ENCODE measurements at places on chromosomes 13 and 19. TPM values are rescaled to one million over a fixed set of nuclear protein-coding genes. Genes with fewer than 3 reads are reported as not detected.

DNA sequence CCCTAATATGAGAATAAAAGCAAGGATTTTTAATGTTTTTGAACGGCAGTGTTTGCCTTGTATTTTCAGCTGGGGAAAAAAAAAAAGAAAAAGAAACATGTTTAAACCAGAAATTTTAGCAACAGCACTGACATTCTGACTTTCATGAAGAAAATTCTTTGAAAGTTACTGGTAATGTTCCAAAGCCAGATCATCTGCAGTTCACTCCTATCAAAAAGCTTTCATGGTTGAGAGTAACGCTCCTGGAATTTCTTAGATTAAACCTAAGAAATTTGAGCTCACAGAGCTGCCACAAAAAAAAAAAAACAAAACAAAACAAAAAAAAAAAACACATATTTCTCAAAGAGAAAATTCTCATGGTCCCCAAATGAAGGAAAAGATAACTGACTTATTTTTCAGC is 1106.7 kb downstream of the EFNB2 start:
- H3K27ac ChIP-seq: no peak overlapping the region
- no peaks in the 10 kb centered on the region for H3K4me1 ChIP-seq
- H3K4me3 ChIP-seq: no peak overlapping the region
- no peaks in the 10 kb centered on the region for H3K36me3 ChIP-seq
- no peak for DNase-seq

DNA sequence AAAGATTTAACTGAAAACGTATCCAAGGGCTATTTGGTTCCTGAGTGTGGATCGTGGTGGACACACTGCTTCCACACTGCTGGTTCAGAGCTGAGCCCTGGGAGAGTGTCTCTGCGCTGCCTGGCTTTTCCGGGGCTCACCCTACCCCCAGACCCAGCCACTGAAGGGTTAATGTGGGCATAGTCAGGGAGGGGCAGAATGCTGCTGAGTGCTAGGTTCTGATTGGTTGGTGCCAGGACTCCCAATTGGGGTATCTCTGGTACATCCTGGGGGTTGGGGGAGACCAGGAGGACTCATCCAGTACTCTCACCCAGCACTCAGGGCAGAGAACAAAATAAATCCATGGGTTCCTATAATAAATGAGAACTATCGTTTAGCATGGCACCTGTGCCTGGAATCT is 142.3 kb downstream of the CACNA1A start:
- no peak overlapping the region for H3K4me3 ChIP-seq
- no peaks in the 10 kb centered on the region for H3K4me1 ChIP-seq
- no peaks in the 10 kb centered on the region for H3K27me3 ChIP-seq
- no peak overlapping the region for H3K27ac ChIP-seq
- DNase-seq: no peak

DNA sequence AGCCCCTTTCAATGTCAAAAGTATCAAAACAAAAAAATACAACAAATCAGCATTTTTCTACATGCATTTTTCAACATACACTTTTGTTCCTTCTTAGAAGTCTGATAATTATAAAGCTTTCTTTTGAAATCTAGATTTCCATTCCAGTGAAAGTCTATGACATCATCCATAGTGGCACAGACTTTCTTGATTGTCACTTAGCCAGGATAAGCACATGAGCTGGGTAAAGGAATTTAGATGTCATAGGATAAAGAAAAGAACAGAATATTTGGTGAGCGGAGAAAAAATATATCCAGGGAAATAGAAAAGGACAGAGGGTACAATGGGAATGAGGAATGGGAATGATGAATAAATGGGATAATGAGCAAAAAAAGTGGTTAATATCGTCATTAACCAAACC is 15.1 kb upstream of the TRPC4 start:
- H3K27ac ChIP-seq: no peak overlapping the region
- H3K27me3 ChIP-seq: no peaks in the 10 kb centered on the region
- no peak overlapping the region for H3K4me3 ChIP-seq
- DNase-seq: no peak
- H3K36me3 ChIP-seq: no peaks in the 10 kb centered on the region

GRCh38 chr13:63948045-63948444 is 2532.4 kb upstream of the PCDH20 start:
- no peaks in the 10 kb centered on the region for H3K27me3 ChIP-seq
- H3K4me3 ChIP-seq: no peak overlapping the region
- no peaks in the 10 kb centered on the region for H3K36me3 ChIP-seq
- H3K27ac ChIP-seq: no peak overlapping the region
- no peak for DNase-seq

DNA sequence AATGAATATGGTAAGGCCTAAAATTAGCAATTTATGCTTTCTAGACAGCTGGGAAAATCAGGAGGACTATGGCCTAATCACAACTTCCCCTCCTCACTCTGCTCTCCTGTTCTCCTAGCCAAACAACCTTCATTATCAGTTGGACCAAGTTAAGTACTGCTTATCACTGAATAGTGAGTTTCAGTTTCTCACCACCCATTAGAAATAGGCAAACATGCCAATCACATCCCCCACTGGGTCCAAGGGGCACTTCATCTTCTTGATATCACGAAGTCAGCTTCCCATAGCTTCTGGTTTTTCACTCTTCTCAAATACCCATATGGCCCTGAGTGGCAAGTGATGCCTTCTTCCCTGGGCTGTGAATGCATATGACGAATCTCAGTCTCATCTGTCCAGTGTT is 689.6 kb downstream of the SLITRK5 start:
- H3K27me3 ChIP-seq: no peaks in the 10 kb centered on the region
- DNase-seq: no peak
- H3K36me3 ChIP-seq: no peaks in the 10 kb centered on the region
- H3K27ac ChIP-seq: no peak overlapping the region

DNA sequence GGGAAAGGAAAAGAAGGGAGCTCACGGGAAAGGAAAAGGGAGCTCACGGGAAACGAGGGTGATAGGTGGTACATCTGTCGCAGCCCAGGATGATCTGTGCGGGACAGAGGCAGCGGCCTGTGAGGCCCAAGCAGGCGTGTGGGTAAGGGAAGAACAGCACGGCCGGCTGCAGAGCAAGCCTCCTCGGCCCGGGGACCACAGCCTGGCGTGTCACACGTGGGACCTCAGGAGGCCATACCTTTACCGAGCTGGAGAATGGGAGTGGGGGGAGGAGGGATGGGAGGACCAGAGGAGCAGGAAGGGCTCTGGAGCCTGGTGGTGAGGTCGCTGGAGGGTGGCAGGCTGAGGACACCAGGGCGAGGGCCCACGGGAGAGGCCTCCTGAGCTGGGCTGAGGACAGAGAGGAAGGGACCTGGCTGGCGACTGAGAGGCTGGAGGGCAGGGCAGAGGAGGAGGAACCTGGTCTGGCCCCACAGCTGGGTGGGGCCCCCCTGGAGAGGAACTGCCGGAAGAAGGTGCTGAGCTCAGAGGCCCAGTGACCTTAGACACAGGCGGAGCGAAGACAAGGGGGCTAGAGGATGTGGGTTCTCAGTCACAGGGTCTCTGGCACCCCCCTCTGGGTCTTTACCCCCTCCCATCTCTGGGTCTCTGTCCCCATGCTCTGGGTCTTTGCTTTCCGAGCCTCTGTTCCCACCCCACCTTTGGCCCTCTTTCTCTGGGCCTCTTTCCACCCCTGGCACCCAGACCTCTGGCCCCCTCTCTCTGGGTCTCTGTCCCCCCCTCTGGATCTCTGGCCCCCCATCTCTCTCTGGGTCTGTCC is 2.9 kb upstream of the FTL start:
- H3K27ac ChIP-seq: peak overlapping the region; percentile 85
- peaks cover 25% of the 10 kb centered on the region for H3K4me1 ChIP-seq
- H3K36me3 ChIP-seq: peaks cover 10% of the 10 kb centered on the region

DNA sequence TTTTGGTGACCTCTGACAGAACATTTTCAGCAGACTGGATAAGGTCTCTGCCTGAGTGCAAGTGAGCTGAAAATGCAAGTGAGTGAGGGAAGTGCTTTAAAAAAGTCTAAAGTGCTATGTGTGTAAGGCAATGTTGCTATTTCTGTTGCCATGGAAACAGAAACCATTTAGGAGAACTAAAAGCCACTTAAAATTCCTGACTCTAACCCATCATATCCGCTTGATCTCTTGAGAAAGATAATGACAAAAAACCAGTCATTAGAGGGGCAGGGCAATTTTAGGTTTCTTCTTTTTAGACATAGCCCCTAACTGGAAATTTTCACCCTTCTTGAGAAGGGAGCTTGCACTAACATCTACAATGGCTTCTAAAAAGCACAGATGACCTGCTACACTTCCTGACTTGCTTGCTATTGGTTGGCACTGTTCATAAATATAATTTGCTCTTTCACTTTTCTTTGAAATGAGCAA is at the start of gene CYSLTR2:
Gene CYSLTR2, plus strand, starts transcription at position 458 of the 468 bp plus-strand sequence. CDS start 52,889 bp downstream, outside the sequence.
- H3K36me3 ChIP-seq: no peaks in the 10 kb centered on the region
- no peaks in the 10 kb centered on the region for H3K27me3 ChIP-seq
- H3K4me3 ChIP-seq: no peak within 1 kb of the TSS
- H3K27ac ChIP-seq: no peak within 1 kb of the TSS

DNA sequence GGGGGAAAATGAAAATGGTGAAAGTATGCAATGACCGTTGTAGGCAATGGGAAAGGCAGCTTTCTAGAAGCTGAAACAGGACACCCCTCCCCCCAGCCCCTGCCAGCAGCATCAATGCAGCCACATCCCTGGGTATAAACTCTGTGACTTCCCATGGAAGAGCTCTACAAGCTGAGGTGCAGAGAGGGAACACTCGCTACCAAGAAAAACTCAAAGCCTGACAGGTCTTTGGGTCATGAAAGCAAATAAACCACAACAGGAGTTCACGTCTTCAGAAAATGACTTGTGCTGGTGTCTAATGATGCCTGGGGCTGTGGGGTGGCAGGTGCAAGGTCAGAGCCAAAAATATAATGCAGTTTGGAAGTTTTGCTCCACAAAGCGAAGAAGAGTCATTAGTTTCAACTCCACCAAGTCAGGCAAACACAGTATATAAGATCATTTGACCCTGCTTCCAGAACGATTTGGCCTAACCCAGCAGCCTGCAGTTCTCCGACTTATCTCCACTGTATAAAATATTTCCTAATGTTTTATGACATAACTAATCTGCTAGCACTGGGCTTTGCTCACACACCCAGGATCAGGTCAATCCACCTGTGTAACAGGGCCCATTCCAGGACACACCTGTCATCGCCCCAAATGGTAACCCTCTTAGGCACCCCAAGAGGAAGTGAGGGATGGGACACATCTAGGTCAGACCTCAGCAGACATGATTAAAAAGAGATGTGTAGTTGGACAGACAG is 102.1 kb downstream of the IRS2 start:
- H3K4me3 ChIP-seq: no peak overlapping the region
- H3K36me3 ChIP-seq: no peaks in the 10 kb centered on the region
- peaks cover 29% of the 10 kb centered on the region for H3K4me1 ChIP-seq
- H3K27me3 ChIP-seq: no peaks in the 10 kb centered on the region

- peaks cover 13% of the 10 kb centered on the region for H3K4me1 ChIP-seq
- DNase-seq: peak; percentile 59
- H3K27me3 ChIP-seq: peaks cover 28% of the 10 kb centered on the region
These were observed 3.0 kb upstream of the NDFIP2 start for GRCh38 chr13:79477968-79478367.

- H3K4me3 ChIP-seq: no peak overlapping the region
- peaks cover 24% of the 10 kb centered on the region for H3K4me1 ChIP-seq
- no peak overlapping the region for H3K27ac ChIP-seq
- peak; percentile 79 for DNase-seq
These were observed 52.0 kb upstream of the ARGLU1 start for GRCh38 chr13:106619688-106620555.

DNA sequence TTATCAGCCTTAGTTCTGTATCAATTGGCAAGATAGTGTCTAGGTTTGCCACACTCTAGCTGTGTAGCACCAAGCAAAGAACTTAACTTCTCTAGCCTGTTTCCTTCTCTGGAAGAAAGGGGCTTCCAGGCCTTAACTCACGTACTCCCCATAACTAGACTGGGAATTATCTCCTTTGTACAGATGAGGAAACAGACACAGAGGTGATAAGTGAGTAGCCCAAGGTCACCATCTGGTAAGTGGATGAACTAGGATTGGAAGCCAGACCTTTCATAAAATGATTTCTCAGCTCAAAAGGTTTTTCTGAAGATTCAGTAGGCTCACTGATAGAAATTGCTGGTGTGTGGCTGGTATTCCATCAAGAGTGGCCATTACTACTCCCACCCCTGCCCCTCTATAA is 3.1 kb downstream of the ZNF428 start:
- no peak overlapping the region for H3K4me3 ChIP-seq
- H3K4me1 ChIP-seq: peaks cover 11% of the 10 kb centered on the region
- no peaks in the 10 kb centered on the region for H3K36me3 ChIP-seq
- no peak for DNase-seq
- no peak overlapping the region for H3K27ac ChIP-seq

DNA sequence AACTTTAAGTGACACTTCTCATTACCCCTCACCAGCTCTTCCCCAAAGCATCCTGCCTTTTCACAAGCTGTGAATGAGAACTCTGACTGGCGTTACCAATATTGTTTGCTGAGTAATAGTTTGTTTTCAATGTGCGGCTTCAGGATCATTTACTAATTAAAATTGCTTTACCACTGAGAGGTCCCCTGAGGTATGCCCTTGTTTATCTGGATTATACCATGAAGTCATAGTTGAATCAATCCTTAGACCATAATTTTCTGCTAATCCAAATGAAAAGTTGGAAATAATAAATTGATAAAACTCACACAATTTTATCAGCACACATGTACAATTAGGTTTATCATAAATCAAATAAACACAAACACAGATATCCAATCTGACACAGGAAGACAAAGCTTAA is 568.8 kb downstream of the PCDH9 start:
- H3K27me3 ChIP-seq: no peaks in the 10 kb centered on the region
- H3K27ac ChIP-seq: no peak overlapping the region
- H3K36me3 ChIP-seq: no peaks in the 10 kb centered on the region
- DNase-seq: no peak

GRCh38 chr13:99988529-99989275 is 7.1 kb downstream of the ZIC2 start:
- DNase-seq: peak; percentile 70
- H3K27me3 ChIP-seq: peaks cover 64% of the 10 kb centered on the region
- H3K4me3 ChIP-seq: peak overlapping the region; percentile 67
- H3K36me3 ChIP-seq: peaks cover 25% of the 10 kb centered on the region
- H3K4me1 ChIP-seq: peaks cover 57% of the 10 kb centered on the region

DNA sequence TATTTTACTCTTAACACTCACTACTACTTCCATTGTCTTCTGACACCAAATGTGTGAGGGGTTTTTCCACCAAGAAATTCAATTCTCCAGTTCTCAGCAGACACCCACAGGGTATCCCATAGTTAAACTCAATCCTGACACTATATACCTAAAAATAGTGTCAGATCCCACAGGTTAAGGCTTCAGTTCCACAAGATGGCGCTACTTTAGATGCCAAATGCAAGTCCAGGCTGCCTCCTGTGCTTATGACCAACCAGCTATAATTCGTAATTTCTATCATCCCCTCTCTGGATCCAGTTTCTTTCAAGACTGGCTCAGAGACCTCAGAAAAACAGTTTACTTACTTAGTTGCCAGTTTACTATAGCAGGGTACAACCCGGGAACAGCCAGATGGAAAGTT is 1146.2 kb upstream of the SPRY2 start:
- H3K27ac ChIP-seq: no peak overlapping the region
- no peak overlapping the region for H3K4me3 ChIP-seq
- H3K4me1 ChIP-seq: no peaks in the 10 kb centered on the region
- no peaks in the 10 kb centered on the region for H3K27me3 ChIP-seq
- DNase-seq: peak; percentile 76
- H3K36me3 ChIP-seq: no peaks in the 10 kb centered on the region

ZIM2 gene
- total RNA-seq: not detected

FPR1 gene
- total RNA-seq: not detected

IFNL1 gene
- total RNA-seq: not detected

SCN1B gene
- total RNA-seq: 3.9 TPM

KASH5 gene
- 0.59 TPM for total RNA-seq

Measured in neural progenitor cell (in vitro differentiated cells).